Islet precursor cell (in vitro differentiated cells): ENCODE measurements at places on chromosomes 13 and 19.

DNA sequence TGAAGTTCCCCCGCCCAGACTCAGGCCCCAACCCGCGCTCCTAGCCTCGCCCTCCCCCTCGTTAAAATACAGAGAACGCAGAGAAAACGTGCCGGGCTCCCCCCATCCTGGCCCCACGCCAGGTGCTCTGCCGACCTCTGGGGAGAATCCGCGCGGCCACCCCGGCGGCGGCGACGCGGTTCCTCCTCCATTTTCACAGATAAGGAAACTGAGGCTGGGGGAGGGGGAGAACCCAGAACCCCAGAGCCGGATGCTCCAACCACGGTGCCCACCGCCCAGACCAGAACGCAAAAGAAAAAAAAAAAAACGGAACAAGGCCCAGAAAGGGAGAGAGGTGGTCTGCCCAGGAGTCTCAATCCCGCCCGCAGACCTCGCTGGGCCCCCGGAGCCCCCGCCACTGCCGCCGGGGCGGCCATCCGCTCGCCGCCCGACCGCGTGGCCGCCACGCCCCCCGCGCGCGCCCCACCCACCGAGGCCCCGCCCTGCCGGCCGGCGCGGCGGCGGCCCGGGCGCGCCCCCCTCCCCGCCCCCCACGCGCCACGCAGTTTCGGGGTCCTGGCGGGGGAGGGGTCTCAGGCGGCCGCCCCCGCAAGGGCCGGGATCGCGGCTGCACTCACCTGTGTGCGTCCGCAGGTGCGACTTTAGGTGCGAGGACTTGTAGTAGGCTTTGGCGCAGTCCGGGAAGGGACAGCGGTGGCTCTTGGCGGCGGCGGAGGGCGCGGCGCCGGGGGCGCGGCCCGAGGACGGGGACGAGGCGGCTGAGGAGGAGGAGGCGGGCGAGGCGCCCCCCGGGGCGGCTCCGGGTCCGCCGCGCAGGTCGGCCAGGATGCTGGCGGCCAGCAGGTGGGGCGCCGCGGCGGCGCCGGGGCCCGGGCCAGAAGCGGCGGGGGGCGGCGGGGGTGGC, 703 bp downstream of the KLF16 start:
- no peak for DNase-seq

GRCh38 chr13:38951525-38952313, 38.9 kb downstream of the STOML3 start:
- no peak for DNase-seq

DNA sequence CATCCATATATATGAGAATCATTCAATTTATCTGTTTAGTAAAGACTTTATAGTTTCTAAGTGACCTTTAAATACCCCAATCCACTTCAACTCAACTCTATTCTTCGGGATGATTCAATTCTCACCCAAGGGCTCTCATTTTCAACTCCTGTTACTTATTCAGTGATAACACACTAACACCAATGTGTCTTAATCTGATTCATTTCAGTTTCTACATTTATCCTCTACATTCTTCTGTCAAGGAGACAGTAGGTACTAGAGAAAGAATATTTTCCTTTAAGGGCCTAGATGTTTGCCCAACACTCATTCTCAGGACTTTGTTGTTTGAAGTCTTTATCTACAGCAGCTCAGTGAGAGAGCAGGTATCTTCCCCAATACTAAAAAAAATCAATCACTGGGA, 7.1 kb downstream of the ARGLU1 start:
- no peak for DNase-seq

DNA sequence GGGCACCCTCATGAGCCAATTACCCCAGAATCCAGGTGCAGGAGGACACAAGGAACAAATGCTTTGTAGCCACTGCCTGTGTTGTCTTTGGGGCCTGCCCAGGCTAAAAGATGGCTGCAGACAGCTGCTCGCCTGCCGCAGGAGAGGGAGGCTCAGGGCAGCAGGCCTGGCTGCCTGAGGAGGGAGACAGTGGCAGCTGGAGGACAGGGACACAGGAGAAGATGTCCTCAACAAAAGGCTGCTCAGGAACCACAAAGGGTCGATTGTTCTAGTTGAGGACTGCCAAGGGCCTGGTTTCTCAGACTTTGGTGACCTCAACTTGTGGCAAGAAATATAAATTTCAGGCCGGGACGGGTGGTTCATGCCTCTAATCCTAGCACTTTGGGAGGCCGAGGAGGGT, 7.6 kb downstream of the SIRT2 start:
- DNase-seq = peak; percentile 59

GRCh38 chr13:86881390-86881789, 789.8 kb upstream of the SLITRK5 start:
- DNase-seq = no peak

GRCh38 chr13:91647361-91647990, 249.1 kb downstream of the GPC5 start:
- DNase-seq = peak; percentile 82

GRCh38 chr13:83508771-83509301, 373.4 kb downstream of the SLITRK1 start:
- DNase-seq = no peak

GRCh38 chr13:78601874-78602560, 1.3 kb downstream of the POU4F1 start:
- DNase-seq = no peak

DNA sequence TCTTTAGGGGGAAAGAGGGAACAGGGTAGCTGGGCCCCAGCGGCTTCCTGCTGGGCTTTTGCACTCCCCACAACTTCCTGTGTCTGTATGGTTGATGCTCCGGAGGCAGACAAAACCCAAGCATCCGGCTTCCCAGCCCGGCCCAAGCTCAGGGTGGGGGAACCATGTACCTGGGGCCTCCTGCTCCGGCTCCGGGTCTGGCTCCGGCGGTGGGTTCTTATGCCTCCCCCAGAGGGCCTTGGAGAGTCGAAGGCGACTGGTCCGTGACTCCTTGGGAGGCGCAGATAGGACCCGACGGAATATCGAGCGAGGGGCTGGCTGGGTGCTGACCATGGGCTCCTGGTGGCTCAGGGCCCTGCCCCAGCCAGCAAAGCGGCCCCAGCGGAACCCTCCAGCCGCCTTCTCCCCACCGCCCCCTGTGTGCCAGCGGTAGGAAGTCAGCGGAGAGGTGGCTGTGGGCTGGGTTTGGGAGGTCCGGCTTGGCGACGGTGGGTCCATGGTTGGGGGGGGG, 428 bp downstream of the RASAL3 start:
- no peak for DNase-seq

DNA sequence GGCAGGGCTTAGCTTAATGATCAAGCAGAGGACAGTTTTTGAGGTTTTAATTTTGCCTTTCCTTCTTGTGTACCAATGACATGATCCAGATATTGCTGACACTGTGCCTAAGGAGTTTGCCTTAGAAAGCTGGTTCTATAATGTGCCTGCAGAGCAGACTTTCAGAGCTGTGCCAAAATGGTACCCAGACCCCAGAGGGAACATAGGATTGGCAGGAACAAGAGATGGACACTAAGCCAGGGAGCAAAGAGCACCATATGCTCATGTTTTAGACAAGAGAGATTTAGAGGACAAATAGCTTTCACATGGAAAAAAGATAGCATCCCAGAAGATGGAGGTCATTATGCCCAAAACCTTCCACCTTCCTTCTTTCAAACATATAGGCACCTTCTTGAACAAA, 1241.5 kb upstream of the SPRY2 start:
- no peak for DNase-seq

GRCh38 chr13:33441015-33441414, 155.5 kb upstream of the STARD13 start:
- DNase-seq = no peak

GRCh38 chr13:68358294-68358705, 1128.2 kb upstream of the PCDH9 start:
- no peak for DNase-seq

DNA sequence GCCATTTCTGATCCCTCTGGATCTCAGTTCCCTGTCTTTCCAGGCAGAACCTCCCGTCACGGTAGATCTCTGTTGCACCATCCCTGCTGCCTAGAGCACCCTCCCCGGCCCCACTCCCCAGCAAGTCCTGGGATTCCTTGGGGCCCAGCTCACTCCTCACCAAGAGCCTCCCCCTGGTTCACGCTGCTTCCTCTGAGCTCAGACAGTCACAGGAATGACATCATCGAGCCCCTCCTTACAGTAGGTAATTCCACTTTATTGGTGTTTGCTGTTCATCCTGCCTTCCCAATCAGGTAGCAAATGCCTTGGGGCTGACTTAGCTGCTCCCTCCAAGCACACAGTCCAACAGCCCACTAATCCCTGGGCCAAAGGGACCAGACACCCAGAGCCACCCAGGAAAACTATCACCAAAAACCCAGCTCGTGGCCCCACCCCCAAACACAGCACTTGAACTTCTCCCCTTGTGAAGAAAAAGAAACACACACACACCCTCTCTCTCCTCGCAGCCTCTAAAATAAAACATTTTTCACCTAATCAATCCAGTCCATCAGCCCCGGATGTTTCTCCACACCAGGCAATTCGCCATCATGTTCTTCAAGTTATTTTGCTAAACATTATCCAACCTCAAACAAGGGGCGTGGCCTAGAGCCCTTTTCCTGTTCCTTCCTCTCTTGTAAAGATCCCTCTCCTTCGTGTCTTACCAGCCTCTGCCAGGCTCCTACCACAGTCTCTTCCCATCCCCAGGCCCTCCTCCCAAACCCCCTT, 2.5 kb downstream of the NAPA start:
- peak; percentile 55 for DNase-seq

DNA sequence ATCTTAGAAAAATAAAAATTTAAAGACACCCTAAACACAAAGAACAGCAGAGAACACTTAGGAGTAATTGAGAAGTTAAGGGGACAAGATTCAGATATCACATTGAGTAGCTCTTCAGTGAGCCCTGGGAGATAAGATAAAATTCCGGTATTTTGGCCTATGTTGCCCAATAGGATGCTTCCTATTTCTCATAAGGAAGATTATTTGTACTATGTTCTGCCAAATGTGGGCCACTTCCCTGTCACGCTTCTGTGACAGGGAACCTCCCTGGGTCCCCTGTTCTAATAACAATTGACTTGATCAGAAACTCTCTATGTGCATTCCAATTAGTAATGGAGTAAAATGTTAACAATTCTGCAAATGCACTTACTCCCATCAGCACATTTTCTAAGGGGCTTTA, 310.7 kb downstream of the MYO16 start:
- no peak for DNase-seq

DNA sequence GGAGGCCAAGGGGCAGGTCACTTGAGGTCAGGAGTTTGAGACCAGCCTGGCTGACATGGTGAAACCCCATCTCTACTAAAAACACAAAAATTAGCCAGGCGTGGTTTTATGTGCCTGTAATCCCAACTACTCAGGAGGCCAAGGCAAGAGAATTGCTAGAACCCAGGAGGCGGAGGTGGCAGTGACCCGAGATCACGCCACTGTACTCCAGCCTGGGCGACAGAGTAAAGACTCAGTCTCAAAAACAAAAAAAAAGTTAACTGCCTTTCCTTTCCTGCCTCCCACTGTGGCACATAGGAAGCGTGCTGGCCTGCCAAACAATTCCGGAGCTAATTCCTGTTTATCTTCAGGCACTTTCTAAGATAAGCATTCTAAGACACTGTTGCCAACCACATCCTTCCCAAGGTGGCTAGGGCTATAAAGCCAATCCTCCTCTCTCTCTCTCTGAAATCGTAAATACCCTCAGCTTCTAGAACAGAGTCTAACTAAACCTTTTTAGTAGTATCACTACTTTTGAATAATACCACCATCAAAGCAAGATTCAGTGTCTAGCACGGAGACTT, 21.6 kb downstream of the SLC25A30 start:
- no peak for DNase-seq

- DNase-seq = no peak
Observed at GRCh38 chr13:39274739-39275325, 236.6 kb downstream of the NHLRC3 start.

- no peak for DNase-seq
Observed at GRCh38 chr13:110767476-110767875, 54.0 kb downstream of the ING1 start.

GRCh38 chr13:84380866-84381265, 498.6 kb upstream of the SLITRK1 start:
- DNase-seq = no peak

DNA sequence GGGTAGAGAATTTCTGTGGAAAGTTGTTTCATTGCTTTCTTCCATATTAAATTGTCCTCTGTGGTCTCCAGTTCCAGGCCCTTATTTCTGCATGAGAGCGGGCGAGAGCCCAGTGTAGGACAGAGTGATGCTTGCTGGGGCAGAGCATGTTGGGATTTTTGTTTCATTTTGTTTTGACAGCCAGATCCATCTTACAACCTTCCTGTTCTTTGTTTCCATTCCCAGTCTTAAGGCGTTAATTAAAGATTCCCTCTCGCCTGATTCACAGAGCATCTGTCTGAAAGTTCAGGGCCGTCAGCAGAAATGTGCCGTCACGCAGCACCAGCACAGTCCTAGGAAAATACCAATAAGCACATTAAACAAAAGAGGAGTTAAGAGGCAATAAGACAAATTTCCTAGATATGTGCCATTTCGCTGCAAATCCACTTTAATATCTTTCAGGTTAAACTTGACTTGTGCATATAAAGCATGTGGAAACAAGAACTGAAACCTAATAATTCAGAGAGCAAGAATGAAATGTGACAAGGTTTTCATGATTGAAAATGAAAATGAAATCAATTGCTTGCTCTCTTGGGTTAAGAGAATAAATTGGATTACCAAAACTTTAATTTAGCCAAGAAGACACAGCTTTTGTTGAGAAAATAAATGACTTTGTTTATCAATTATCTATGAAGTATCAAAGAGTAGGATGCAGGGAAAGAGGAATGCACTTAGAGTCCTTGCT, 210.7 kb upstream of the SLC10A2 start:
- DNase-seq = no peak
